NAMALWA (cell line): ENCODE measurements at places on chromosomes 2 and 18.

GRCh38 chr2:25161055-25161781 lies 7.2 kb downstream of the POMC start:
- DNase-seq, result no peak

GRCh38 chr2:229650901-229651300 lies 63.5 kb downstream of the DNER start:
- DNase-seq, result no peak

DNA sequence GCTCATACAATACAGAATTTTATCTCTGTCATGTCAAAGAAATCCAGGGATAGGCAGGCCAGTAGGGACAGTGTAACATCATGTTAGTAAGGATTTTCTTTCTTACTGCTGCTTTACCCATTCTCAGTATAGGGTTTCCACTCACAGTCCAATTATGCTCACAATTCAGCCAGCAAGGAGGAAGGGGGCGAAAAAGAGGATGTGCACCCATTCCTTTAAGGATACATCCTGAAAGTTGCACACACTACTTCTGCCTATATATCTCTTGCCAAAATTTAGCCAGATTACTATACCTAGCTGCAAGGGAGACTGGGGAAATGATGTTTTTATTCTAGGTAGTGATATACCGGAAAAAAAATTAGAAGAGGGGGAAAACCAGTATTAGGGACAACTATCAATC lies 66.1 kb downstream of the BAZ2B start:
- DNase-seq, result no peak

- peak; percentile 77 for DNase-seq
Observed at GRCh38 chr2:121810959-121811853, 55.8 kb downstream of the TSN start.

- DNase-seq, result no peak
Observed at GRCh38 chr18:79438898-79439627, 43.3 kb downstream of the NFATC1 start.

- no peak for DNase-seq
Observed at GRCh38 chr2:217989221-217989948, 13.4 kb downstream of the TNS1 start.

DNA sequence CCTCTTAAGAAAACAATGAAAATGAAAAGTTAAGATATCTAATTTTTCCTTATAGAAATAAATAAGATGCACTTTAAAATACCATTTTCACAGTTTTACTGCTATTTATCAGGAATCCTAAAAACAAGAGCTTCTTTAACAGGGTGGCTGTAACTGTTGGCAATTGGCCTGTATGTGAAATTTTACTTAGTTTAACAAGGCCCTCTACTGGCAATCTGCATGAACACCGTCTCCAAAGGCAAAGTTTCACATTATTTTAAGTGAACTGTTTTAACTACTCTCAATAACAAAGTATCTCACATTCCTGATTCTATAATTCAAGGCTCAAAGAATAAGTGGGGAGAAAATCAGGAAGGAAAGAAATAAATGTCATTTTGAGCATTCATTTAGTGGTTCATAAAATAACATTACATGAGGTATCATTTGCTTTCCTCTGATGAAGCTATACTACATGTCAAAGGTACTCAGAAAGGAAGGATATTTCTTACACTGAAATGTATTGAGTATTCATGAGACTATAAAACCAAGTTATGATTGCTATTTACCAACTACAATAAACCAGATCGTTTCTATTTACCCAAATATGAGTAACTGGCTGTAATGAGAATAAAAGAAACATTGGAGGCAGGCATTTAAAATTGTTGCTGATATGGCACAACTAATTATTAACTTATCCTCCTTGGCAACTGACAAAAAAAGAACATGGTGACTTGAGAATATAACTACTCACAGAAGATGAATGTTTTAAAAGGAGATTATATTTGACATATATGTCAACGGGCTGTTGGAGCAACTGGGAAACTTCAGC lies 7.0 kb downstream of the NCKAP5 start:
- DNase-seq, result peak; percentile 31

DNA sequence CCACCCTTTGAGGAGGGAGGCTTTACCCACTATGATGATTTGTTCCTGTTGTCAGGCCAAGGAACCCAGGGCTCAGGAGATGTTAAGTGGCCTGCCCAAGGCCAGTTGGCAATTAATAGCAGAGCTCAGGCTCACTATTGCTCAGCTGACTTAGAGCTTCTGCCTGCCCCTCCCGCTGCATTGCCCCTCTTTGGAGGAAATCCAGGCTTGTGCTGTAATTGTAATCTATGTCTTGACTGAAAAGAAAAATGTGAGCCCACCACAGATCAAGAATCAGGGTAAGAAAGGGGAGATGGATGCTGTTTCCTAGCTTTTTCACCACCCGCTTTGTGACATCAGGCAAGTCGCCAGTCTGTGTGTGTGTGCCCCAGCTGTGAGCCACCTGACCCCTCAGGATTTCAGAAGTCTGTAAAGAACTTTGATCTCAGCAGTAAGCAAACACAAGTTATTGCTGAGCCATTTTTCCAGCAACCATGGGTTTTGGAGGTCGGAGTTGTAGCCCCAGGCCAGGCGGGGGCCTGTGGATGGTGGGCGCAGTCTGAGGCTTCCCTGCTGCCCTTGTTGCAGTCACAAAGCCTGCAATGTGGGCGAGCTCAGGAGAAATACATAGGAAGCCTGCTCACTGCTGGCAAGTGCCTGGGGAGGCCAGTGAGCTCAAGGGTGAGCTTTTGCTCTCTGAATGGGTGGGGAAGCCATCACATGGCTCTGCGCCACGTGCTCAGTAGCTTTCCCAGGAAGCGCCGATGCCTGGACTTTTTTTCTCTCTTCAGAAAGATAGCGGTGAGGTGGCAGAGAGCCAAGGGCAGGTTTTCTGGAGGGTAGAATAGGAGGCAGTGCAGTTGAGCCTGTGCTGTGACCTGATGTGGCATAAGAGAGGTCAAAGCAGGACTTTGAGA lies 6.1 kb downstream of the CABLES1 start:
- DNase-seq, result no peak

- DNase-seq, result no peak
Observed at GRCh38 chr2:71710367-71711132, 257.2 kb downstream of the DYSF start.

DNA sequence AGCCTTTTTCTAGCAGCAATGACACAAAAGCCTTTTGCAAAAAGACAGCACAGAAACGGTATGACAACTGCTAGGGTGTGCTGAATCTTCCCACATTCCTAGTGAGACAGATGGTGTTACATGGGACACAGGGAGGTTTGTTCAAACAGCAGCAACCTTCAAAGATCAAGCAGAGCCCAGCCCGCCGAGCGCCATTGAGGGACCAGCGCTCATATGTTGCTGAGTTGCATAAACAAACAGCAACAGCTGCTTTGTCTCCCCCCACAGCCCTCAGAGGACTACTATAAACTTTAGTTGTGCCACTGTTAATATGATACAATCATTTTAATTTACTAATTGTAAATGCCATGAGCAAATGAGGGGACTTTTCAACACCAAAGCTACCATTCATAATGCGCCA lies 117.7 kb downstream of the ZEB2 start:
- DNase-seq, result no peak

DNA sequence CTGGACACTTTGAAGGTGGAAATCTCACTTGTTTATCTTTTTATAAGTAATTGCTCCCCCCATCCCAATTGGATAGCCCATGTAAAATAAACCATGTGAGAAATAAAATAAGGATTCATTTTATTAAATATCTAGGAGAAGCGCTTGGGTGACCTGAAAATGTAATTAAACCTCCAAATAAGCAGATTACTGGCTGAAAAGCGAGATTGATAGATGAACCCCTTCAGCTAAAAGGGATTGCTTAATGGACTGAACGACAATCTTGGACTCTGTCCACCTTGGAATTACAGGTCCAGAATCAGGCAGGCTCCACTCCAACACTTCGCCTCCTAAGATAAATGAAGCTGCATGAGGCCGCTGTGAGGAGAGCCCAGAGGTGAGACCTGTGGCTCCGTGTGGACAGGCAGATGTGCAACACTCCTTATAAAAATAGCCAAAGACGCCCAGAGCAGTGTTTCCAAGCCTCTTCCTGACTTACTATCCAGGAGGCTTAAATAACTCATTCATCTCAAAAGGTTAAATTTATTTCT lies 441.5 kb downstream of the MTX2 start:
- DNase-seq, result no peak

DNA sequence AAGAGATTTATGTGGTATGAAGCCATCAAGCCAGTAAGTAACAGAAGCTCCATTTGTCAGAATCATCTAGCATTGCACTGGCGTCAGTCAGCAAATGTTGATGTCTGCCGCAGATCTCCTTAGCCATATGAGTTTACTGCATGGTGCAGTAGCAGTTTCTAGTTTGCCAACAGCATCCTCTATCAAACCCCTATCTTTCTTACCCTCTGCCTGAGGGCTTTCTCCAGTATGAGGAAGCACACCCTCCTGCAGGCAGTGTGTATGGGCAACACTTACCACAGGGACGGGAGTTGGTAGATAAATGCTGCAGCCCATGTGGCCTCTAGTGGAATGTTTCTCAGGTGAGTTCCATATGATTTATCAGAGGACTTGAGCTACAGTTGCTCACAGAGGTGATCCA lies 63.7 kb downstream of the EFEMP1 start:
- DNase-seq, result peak; percentile 74

GRCh38 chr2:180519276-180519675 lies 461.1 kb upstream of the UBE2E3 start:
- no peak for DNase-seq

GRCh38 chr18:62457877-62458276 lies 64.9 kb upstream of the ZCCHC2 start:
- DNase-seq, result no peak

- DNase-seq, result no peak
Observed at GRCh38 chr2:151374436-151374835, 17.0 kb downstream of the TNFAIP6 start.

DNA sequence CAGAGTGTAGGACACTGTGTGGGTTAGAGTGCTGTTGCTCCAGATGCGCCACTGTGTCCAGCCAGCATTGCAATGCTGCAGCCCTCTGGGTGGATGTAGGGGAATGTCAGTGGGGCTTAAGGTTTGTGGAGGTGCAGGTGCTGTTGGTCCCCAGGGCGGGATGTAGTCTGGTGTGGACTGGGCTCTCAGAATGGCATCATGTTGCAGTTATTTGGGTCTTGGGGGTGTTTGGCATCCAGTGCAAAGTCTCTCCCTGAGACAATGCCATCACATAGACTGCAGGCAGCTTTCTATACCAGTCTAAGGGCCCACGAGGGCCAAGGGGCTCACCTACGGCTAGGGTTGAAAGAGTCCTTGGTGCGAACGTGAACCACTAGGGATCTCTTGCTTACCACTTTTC lies 275.3 kb downstream of the SOX11 start:
- no peak for DNase-seq

DNA sequence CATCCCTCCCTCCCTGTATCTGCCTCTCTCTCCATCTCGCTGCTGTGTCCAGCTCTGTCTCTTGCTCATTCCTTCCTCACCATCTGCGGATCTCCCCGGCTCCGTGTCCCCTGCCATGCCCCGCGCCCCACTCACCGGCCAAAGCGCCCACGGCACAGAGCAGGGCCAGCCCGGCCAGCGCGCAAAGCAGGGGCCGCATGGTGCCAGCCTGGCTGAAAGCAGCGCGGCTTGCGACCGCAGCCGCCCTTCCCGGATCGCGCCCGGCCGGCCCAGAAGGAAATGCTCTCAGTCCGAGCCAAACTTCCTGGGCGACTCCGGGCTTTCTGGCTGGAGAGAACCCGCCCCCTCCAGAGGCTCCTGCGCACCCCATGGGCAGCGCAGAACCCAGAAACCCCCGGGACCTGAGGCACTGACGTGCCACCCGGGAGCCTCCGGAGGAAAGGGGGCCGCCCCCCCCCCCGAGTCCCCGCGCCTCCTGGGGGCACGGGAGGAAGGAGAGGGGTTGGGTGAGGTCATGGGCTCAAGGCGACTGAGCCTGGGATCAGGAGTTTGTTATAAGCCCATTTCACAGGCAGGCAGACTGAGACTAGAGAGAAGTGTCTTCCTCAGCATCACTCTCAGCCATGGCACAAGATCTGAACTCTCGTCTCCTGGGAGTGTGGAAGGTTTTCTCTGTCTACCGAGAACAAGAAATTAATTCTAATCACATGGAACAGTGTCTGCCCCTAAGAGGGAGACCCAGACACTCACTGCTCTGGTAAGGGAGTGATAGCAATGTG lies 45.2 kb upstream of the RAB6C start:
- no peak for DNase-seq

DNA sequence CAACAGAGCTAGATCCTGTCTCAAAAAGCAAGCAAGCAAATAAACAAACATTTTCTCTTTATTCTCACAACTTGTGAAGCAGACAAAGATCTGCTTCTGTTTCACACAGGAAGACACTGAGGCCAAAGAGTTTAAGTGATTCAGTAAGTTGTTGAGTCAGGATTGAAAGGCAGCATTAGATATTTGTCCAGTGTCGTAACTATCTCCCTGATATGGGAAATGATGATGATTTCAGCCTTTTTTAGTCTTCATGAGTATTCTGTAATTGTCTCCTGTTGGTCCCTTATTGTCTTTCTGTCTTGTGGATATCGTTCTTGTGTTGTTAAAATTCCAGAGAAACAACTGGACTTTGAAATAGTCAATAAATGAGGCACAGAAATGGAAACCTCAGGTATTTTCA lies 59.6 kb downstream of the GATA6 start:
- no peak for DNase-seq

GRCh38 chr2:151106805-151107506 lies 154.7 kb downstream of the RBM43 start:
- DNase-seq, result no peak

GRCh38 chr2:51667679-51668078 lies 635.7 kb upstream of the NRXN1 start:
- no peak for DNase-seq

GRCh38 chr2:80126596-80127189 lies 177.9 kb downstream of the LRRTM1 start:
- DNase-seq, result no peak
